ENCODE measurements at places on chromosomes 7 and 10.

GRCh38 chr7:113548561-113548960, 370.2 kb downstream of the PPP1R3A start:
- DNase-seq: no peak

DNA sequence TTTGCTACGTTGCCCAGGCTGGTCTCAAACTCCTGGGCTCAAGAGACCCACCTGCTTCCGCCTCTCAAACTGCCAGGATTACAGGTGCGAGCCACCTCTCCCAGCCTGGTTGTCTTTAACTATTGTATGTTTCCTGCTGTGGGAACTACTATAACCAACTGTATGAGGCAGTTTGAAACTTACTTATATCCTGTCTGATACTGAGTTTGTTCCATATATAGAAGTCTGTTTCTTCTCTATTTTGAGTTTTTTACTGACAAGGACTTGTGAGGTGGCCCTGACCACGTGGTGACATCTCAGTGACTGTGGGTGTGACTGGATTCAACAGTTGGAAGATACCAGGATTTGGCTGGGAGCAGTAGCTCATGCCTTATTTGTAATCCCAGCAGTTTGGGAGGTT, 14.2 kb downstream of the FBH1 start:
- no peak for DNase-seq

- no peak for DNase-seq
Measured at GRCh38 chr10:16386855-16387254, 50.0 kb upstream of the PTER start.

DNA sequence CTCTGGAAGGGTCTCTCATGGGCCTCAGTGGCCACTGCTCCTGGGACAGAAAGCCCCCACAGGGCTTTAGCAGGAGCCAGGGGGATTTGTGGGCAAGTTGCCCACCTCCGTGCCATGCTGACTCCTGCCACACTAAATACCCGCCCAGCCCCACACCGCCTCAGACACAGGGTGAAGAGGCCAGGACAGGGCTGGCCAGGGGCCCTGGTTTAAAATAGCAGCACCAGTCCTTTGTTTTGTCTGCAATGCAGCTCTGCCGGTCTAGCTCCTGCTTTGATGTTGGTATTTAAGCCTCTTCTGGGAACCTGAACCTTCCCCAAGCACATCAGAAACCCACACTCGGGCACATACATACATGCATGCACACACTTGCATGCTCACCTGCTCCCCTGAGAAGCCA, 14.4 kb upstream of the TNRC18 start:
- DNase-seq: no peak

- no peak for DNase-seq
Measured at GRCh38 chr10:84348860-84349259, 20.5 kb downstream of the CCSER2 start.

- no peak for DNase-seq
Measured at GRCh38 chr7:100089458-100090196, 858 bp downstream of the COPS6 start.

GRCh38 chr10:98195120-98195519, 60.7 kb downstream of the R3HCC1L start:
- no peak for DNase-seq

DNA sequence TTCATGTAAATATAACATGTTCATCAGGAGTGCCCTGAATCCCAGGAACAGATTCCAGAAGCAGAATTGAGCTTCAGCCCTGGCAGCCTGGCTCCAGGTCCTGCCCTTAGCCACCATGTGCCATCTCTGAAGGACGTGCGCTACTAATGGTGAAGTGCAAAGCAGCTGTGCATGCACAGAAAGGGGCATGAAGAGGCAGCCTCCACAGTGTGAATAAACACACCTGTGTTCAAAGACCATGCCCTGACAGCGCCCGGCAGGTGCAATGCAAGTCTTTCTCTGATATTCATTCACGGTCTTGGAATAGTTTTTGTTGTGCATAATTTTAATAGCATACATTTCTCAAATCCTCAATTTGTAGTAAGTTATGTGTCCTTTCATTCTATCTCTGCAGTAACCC, 250.4 kb upstream of the TCERG1L start:
- DNase-seq: no peak

All from RWPE1 (cell line).